ENCODE measurements at places on chromosomes 2 and 18.

DNA sequence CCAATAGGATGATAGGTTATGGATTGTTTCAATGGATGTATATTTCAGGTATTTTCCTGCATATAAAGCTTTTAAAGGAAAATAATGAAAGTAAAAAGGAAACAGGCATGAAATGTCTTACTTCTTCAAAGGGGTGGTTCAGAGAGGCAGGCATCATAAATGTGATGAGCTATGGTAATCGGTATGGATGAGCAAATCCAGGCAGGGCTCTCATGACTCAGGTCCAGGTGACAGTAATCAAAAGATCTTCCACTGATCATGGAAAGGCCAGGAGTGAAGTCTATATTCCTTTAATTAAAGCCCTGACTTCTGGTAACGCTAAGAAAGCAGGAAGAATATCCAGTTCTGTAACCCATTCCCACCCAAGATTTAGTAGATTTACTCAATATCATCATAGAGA lies 48.7 kb upstream of the RGPD4 start:
- no peak for DNase-seq

DNA sequence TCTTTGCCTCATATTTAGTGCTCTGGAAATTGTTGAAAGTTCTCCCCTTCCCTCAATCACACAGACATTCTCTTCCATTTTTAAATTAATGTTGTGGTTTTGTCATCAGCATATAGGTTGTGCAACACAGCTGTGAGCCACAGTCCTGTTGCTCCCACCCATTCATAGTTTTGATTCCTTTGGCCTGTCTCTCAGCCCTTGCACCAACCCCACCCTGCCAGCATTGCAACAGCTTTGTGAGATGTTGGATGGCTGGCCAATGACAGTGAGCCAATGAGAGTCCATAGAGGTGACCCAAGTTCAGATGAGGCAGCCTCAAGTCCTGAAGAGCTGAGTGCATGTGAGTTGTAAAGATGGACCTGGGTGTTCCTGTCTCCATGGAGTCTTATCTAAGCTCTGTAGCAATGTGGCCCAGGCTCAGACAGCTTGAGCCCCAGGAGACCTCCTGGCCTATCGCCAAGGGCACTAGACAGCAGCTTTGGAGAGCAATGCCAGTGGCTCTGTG lies 775.5 kb downstream of the RNF144A start:
- no peak for DNase-seq

DNA sequence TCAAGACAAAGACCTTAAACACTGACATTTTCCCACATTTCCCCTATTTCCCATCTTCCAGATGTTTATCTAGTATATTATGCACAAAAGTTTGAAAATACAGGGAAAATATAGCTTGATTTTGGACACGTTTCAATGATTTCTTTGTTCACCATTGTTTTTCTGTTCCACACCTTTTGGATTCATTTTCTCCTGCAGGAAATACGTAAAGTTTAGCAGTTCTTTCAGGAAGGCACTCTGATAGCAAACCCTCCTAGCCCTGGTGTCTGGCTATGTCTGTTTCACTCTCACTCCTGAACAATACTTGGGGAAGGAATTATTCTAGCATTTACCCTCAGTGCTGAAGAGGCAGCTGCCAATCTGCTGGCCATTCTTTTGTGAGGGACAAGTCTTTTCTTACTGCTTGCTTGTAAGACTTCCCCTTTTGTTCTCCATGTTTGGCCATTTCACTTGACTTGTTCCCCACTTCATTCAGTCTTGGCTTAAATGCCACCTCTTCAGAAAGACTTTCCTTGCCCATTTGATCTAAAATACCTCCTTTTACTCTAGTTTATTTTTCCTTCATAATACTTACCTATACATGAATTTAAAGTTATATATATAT lies 195.4 kb downstream of the RNF152 start:
- DNase-seq, result no peak

DNA sequence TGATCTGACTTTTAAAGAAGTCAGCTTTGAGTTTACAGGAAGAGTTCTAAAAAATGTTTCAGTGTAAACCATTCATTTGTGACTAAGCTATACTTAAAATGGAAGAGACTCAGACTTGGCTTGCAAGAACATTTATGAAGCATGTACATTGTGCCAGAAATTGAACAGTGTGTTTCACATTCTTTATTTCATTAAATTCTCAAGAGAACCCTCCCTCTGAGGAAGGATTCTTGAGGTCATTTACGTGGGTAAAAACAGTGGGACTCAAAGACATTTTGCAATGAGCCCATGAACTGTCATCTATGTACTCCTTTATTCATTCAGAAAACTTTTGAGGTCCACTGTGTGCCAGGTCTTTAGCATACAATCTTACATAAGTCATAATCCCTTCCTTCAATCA lies 143.6 kb upstream of the ZNF521 start:
- DNase-seq, result no peak

- no peak for DNase-seq
Observed at GRCh38 chr2:142843731-142844130, 33.7 kb upstream of the KYNU start.

GRCh38 chr2:23524261-23524706 lies 139.3 kb downstream of the KLHL29 start:
- no peak for DNase-seq

- no peak for DNase-seq
Observed at GRCh38 chr18:12038082-12038638, 55.5 kb upstream of the ANKRD62 start.

- no peak for DNase-seq
Observed at GRCh38 chr2:218374795-218375194, 7.3 kb upstream of the SLC11A1 start.

GRCh38 chr2:136306836-136307235 lies 188.9 kb upstream of the CXCR4 start:
- DNase-seq, result no peak

DNA sequence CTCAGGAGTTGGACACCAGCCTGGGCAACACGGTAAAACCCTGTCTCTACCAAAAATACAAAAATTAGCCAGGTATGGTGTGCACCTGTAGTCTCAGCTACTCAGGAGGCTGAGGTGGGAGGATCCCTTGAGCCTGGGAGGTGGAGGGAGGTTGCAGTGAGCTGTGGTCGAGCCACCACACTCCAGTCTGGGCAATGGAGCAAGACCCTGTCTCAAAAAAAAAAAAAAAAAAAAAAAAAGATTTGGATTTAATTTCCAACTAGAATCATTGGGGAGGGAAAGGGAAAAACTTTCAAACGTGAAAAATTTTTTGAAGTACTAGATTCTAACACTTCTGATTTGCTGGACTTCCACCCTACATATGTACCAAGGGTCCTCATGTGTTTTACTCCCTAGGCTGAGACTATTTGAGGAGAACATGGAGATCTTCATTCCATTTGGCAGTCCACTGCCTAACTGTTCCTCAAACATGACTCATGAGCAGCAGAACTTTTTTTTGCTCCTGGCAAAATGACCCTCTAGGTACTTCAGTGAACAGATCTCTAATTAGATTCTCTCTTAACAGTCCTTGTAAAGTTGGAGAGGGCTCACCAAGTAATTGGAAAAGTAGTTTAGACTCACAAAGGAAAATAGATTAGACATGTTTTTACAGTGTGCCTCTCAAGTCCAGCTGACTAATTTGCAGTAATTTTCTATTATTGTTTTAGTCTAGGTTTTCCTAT lies 267.6 kb downstream of the METTL4 start:
- DNase-seq, result no peak

- DNase-seq, result no peak
Observed at GRCh38 chr2:201406077-201406662, 45.1 kb downstream of the TRAK2 start.

DNA sequence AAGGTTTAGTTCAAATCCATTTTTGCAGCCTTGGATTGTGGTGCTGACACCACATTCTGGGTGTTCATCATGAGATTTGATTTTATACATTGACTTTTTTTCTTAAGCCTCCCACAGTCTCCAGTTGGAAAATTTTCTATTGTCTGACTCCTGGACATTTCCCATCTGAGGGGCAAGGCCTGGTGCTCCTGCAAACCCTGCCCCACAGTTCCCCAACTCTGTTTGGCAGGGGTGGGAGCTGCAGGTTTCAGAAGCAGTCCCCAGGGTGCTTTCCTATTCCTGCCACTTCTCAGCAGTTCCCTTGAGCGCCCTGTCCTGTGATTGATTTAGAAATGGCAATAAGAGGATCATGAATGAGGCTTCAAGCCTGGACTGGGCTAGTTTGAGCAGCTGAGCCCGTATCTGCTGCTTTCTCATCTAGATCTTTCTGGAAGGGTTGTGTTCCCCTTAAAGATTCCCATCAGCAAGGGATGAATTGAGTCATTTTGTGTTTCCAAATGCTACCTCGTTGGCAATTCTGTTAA lies 77.0 kb downstream of the CIB4 start:
- DNase-seq, result no peak

Measured in activated naive CD4-positive, alpha-beta T cell (primary cell).